ENCODE measurements at places on chromosomes 7 and 10. TPM values are rescaled to one million over a fixed set of nuclear protein-coding genes. Genes with fewer than 3 reads are reported as not detected.

The NEUROD6 gene
- polyA plus RNA-seq, result 1.6 TPM

The PRKAR2B gene
- 16.3 TPM for polyA plus RNA-seq

The SRGN gene
- polyA plus RNA-seq, result 34.5 TPM

The OR6B1 gene
- not detected for polyA plus RNA-seq

The PON1 gene
- polyA plus RNA-seq, result 2.3 TPM

The CALML5 gene
- polyA plus RNA-seq, result not detected

The CDNF gene
- 3.2 TPM for polyA plus RNA-seq

The GLCCI1 gene
- 13.8 TPM for polyA plus RNA-seq

The MUC12 gene
- 3.3 TPM for polyA plus RNA-seq

The CTNNA3 gene
- 2.3 TPM for polyA plus RNA-seq

The GPR158 gene
- polyA plus RNA-seq, result 0.33 TPM

The TRIM8 gene
- 56.3 TPM for polyA plus RNA-seq

The LMBR1 gene
- 29.3 TPM for polyA plus RNA-seq

The FEZF1 gene
- polyA plus RNA-seq, result not detected

The NXPH1 gene
- 0.06 TPM for polyA plus RNA-seq

The LRRTM3 gene
- polyA plus RNA-seq, result 1.4 TPM

The NEUROG3 gene
- 3.1 TPM for polyA plus RNA-seq

The ADRB1 gene
- polyA plus RNA-seq, result 0.64 TPM
